Kidney epithelial cell (primary cell): ENCODE measurements at places on chromosomes 5 and 9. TPM values are rescaled to one million over a fixed set of nuclear protein-coding genes. Genes with fewer than 3 reads are reported as not detected.

PTPRD gene
- total RNA-seq = 18.8 and 25.8 TPM in 2 replicates

CCNJL gene
- 21.9 and 23.4 TPM in 2 replicates for total RNA-seq

SLC4A9 gene
- 0.07 TPM in 1 of 2 replicates, not detected in the other for total RNA-seq

NDUFA8 gene
- 37.3 and 42.7 TPM in 2 replicates for total RNA-seq

MEIKIN gene
- not detected in 2 replicates for total RNA-seq

FGF1 gene
- total RNA-seq = 1.6 and 12.1 TPM in 2 replicates

PGM5 gene
- 0.79 and 1.2 TPM in 2 replicates for total RNA-seq

IL13 gene
- not detected in 2 replicates for total RNA-seq

CRB2 gene
- total RNA-seq = 1.3 and 1.6 TPM in 2 replicates

TMEM252 gene
- not detected in 2 replicates for total RNA-seq

ZBED3 gene
- 6.0 and 9.8 TPM in 2 replicates for total RNA-seq

SYNPO gene
- 3.4 and 4.0 TPM in 2 replicates for total RNA-seq

SLC45A2 gene
- not detected in 2 replicates for total RNA-seq

DDX4 gene
- not detected in 2 replicates for total RNA-seq

SOWAHA gene
- 0.21 and 0.89 TPM in 2 replicates for total RNA-seq

HRCT1 gene
- 0.58 TPM in 1 of 2 replicates, not detected in the other for total RNA-seq

TAF1L gene
- under 0.01 TPM in 1 of 2 replicates, not detected in the other for total RNA-seq

GPX8 gene
- 42.5 and 59.0 TPM in 2 replicates for total RNA-seq

WDR38 gene
- total RNA-seq = not detected in 2 replicates

GPR151 gene
- total RNA-seq = not detected in 2 replicates

FBP2 gene
- total RNA-seq = not detected in 2 replicates

ZNF883 gene
- total RNA-seq = 2.7 and 3.0 TPM in 2 replicates

ANKRD31 gene
- total RNA-seq = 0.07 and 0.21 TPM in 2 replicates

CDK9 gene
- total RNA-seq = 38.5 and 47.3 TPM in 2 replicates

SLC22A4 gene
- total RNA-seq = 1.8 and 2.3 TPM in 2 replicates

POLR3G gene
- total RNA-seq = 9.7 and 10.9 TPM in 2 replicates

EDIL3 gene
- total RNA-seq = 41.7 and 42.0 TPM in 2 replicates

CCL27 gene
- total RNA-seq = not detected in 2 replicates

CD180 gene
- total RNA-seq = 0.04 TPM in 1 of 2 replicates, not detected in the other

DNM1 gene
- 16.2 and 20.5 TPM in 2 replicates for total RNA-seq

CFAP77 gene
- total RNA-seq = 0.48 and 0.58 TPM in 2 replicates

CDKN2A gene
- 1.7 and 3.6 TPM in 2 replicates for total RNA-seq

ZNF300 gene
- 8.5 and 9.2 TPM in 2 replicates for total RNA-seq

NME5 gene
- 4.6 and 7.9 TPM in 2 replicates for total RNA-seq

MLANA gene
- total RNA-seq = not detected in 2 replicates

PLPP6 gene
- total RNA-seq = 8.6 and 10.0 TPM in 2 replicates

CDKN2B-AS1 gene
- 0.04 and 0.14 TPM in 2 replicates for total RNA-seq

MROH2B gene
- total RNA-seq = not detected in 2 replicates

PCDHB2 gene
- 5.7 and 5.8 TPM in 2 replicates for total RNA-seq

LRRC26 gene
- not detected in 2 replicates for total RNA-seq

NUTM2G gene
- not detected in 2 replicates for total RNA-seq

ZFP37 gene
- 0.58 and 0.68 TPM in 2 replicates for total RNA-seq

RNF183 gene
- not detected in 2 replicates for total RNA-seq

HTR1A gene
- total RNA-seq = not detected in 2 replicates

MPDZ gene
- total RNA-seq = 17.3 and 27.2 TPM in 2 replicates

PTGR1 gene
- 52.2 and 59.9 TPM in 2 replicates for total RNA-seq

CNTRL gene
- total RNA-seq = 6.7 TPM in 2 replicates

BRINP1 gene
- total RNA-seq = 0.29 and 0.82 TPM in 2 replicates

SH3RF2 gene
- total RNA-seq = 10.3 and 21.7 TPM in 2 replicates

PCDHGA7 gene
- 2.2 and 3.1 TPM in 2 replicates for total RNA-seq

MLLT3 gene
- total RNA-seq = 16.2 and 32.4 TPM in 2 replicates

CDH9 gene
- not detected in 2 replicates for total RNA-seq
